ENCODE measurements at places on chromosomes 7 and 10. TPM values are rescaled to one million over a fixed set of nuclear protein-coding genes. Genes with fewer than 3 reads are reported as not detected.

PAX4 gene
- not detected for polyA plus RNA-seq

CALML5 gene
- polyA plus RNA-seq: not detected

DNA sequence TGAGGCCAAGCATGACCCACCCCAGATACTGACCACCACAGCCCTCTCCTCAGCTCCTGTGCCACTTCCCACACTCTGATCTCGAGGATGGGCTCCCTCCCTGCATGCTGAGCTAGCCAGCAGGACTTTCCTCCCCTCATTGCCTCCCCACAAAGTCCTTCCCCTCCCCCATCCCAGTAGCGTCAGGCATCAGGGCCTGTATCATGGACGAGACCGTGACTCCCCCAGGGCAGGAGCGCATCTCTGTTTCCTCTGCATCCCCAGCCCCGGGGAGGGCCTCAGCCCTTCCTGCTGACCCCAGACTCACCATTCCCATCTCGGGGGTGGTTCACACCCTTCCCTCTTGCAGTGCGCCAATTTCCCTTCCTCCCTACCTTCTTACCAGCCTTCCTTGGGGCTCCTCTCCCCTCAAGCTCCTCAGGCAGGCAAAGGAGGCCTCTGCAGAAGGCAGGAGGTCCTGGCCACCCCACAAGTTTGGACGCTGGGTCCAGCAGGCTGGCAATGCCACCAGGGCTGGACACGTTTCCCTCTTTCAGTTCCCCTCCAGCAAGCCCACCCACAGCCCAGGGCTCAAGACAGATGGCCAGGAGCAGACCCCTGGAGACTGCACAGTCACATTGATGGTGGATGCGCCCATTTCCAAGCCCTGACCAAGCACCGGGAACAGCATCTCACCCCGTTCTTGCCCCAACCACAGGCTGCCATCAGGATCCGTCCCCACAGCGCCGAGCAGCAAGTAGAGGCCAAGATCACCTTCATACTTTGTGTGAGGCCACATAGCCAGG, 36.5 kb downstream of the GRID1 start:
- DNase-seq: no peak

DNA sequence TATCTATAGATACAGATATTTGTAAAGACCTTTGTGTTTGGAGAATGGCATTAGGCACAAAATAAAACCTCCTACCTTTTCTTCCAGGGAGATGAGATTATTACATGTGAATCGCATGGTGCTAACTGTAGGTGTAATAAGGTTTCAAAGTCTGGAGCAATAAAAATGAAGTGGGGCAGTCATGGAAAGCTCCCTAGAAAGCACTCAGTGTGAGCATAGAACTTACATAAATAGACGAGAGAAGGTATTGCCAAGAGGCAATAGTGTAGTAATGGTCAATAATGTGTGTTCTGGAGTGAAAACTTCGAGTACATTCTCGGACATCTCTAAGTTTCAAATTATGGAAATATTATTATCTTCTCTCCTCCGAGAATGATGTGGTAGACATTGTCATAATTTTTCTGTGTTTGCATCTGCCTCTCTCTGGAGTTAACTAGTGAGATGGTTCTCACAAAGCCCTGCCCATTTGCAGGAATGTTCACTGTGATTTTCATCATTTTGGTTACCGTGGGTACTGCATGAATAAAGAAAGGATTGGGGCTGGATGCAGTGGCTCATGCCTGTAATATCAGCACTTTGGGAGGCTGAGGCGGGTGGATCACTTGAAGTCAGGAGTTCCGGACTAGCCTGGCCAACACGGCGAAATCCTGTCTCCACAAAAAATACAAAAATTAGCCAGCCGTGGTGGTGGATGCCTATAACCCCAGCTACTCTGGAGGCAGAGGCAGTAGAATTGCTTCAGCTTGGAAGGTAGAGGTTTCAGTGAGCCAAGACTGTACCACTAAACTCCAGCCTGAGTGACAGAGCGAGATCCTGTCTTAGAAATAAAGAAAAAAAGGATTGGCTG, 10.6 kb downstream of the VIM start:
- no peak for DNase-seq

DNA sequence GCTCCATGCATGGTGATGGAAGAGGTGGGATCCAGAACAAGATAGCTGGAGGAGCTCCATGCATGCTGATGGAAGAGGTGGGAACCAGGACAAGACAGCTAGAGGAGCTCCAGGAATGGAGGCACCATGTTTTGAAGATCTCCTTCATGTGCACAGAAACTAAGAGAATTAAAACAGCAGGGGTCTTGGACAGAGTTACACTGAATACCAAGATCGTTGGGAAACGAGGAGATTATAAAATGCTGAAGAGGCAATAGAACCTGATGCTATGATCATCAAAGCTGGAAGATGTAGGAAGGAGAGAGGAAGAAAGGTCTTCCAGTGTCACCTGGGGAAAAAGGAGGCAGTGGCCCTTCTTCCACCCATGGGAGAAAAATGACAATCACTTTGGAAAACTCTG, 193.6 kb upstream of the PFKP start:
- DNase-seq: no peak

GRCh38 chr7:108860615-108861014, 290.9 kb downstream of the DNAJB9 start:
- DNase-seq: no peak

- DNase-seq: no peak
Observed at GRCh38 chr7:43485580-43485979, 97.3 kb upstream of the STK17A start.

GRCh38 chr10:121614613-121615434, 16.6 kb upstream of the FGFR2 start:
- no peak for DNase-seq

- DNase-seq: no peak
Observed at GRCh38 chr7:5429857-5430611, 6.4 kb upstream of the TNRC18 start.
